ENCODE measurements at places on chromosomes 3 and 15.

GRCh38 chr3:38479431-38480092, 16.6 kb upstream of the EXOG start:
- no peak for DNase-seq
- H3K4me1 ChIP-seq = no peaks in the 10 kb centered on the region
- peaks cover 6% of the 10 kb centered on the region for H3K36me3 ChIP-seq

DNA sequence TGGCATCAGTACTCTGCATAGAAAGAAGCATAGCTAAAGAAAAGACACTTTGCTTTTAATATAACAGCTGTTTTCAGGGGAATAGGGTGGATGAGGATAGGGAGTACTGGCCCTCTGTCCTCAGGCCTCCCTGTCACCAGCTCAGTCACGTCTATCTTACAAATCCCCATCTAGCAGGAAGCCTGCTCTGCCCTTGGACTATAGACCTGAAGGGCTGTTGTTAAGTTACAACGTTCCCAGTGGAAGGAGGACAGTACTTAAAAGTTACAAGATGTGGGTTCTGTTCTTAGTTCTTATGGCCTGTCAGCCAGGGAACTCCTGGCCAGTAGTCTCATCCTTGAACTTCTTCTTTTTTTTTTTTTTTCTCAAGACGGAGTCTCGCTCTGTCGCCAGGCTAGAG, 70.5 kb downstream of the RPL39L start:
- peak overlapping the region; percentile 92 for H3K27ac ChIP-seq
- peaks cover 97% of the 10 kb centered on the region for H3K4me1 ChIP-seq
- H3K27me3 ChIP-seq = no peaks in the 10 kb centered on the region
- peaks cover 36% of the 10 kb centered on the region for H3K36me3 ChIP-seq

DNA sequence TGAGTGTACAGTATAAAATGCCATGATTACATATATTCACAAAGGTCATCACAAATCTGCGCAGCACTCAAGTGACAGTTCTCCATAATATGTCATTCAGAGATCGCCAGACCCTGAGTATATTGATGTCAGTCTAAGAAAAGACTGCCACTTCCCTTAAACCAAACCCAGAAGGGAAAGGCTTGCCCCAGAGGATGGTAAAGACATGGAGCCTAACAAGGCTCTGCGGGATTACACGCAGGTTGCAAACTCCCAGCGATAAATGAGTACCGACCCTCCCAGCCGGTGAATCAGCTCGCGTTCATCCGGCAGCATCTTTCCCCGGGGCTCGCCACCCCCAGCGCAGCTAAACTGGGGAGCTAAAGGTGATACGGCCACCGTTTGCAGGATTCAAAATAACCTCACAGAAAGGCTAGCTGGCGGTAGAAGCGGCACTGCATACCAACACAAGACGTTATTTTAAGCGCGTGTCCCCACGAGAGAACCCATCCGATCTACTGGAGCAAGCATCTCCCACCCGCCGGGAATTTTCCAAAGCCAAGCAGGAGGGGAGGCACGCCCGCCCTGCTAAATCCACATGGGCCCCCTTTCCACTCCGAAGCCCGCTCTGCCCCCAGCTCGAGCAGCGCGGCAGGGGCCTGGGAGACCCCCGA, 643 bp downstream of the MYO5A start:
- peak overlapping the region; percentile 98 for H3K4me3 ChIP-seq
- peaks cover 39% of the 10 kb centered on the region for H3K4me1 ChIP-seq
- DNase-seq = no peak

GRCh38 chr15:75153087-75153486, 48.6 kb upstream of the C15orf39 start:
- DNase-seq = no peak
- H3K27ac ChIP-seq = no peak overlapping the region
- H3K36me3 ChIP-seq = no peaks in the 10 kb centered on the region
- H3K4me1 ChIP-seq = peaks cover 6% of the 10 kb centered on the region
- no peak overlapping the region for H3K4me3 ChIP-seq

- H3K27me3 ChIP-seq = peaks cover 31% of the 10 kb centered on the region
- no peaks in the 10 kb centered on the region for H3K36me3 ChIP-seq
- H3K4me3 ChIP-seq = peak overlapping the region; percentile 44
- H3K27ac ChIP-seq = peak overlapping the region; percentile 87
These were observed 7.8 kb downstream of the MELTF start for GRCh38 chr3:197021729-197022404.

Data from naive B cell (primary cell).